ENCODE measurements at places on chromosomes 7 and 10.
A peak's percentile ranks its signal among the peaks of the same experiment; 100 is the strongest.

GRCh38 chr7:153522261-153522660 is 529.9 kb upstream of the DPP6 start:
- peak; percentile 25 for DNase-seq

DNA sequence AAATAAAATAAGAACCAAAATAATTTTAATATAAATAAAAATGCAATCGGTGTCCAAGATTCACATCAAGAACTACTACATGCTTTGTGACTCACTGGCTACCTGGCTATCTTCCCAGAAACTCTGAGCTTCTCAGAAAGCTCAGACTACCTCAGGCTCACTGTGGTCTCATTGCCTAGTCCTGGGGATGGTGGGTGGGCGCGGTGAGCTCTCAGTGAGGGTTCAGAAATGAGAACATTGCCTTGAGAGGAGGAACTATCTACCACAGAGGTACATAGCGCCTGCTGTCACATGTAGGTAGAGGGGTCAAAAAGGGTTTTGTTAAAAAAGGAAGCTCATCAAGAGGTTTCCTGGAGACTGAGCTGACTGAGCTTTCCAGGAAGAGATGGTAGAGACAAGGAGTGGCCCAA is 108.0 kb downstream of the WDFY4 start:
- no peak for DNase-seq

DNA sequence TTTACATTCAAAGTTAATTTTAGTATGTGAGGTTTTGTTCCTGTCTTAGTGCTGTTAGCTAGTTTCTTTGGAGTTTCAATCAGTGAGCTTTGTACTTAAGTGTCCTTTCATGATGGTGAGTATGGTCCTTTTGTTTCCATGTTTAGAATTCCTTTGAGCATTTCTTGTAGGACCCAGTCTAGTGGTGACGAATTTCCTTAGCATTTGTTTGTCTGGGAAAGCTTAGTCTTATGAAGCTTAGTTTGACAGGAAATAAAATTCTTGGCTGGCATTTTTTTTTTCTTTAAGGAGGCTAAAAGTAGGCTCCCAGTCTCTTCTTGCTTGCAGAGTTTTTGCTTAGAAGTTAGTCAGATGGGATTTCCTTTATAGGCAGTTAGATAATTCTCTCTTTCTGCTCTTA is 209.2 kb upstream of the SEMA3C start:
- no peak for DNase-seq

DNA sequence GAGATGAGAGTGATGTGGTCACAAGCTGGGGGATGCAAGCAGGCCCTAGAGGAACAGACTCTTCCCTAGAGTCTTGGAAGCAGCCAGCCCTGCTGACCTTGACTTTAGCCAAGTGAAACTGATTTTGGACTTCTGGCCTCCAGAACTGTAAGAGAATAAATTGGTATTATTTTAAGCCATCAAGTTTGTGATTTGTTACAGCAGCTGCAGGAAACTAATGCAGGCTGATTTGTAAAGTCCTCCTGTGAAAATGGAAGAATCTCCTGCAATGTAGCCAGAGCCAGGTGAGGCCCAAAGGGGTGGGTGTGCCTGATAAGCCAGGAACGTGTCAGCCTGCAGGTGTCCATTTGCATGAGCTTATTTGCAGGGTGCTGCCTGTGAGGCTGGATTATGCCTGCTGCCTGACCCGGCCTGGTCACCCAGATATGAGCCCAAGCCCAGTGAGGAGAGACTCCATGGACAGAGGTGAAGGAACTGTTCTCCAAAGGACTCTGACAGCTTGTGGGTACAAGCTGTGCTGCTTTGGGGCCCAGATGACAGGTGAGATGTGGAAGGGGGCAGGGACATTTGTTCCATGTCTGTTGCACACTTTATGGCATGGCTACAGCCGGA is 24.6 kb upstream of the PLEKHA1 start:
- DNase-seq = no peak

- DNase-seq = peak; percentile 42
These were observed 25.7 kb upstream of the SEC61A2 start for GRCh38 chr10:12103802-12104201.

GRCh38 chr7:156618780-156619367 is 21.7 kb upstream of the RNF32 start:
- no peak for DNase-seq

GRCh38 chr10:50216418-50216817 is 34.9 kb downstream of the ASAH2 start:
- DNase-seq = no peak

DNA sequence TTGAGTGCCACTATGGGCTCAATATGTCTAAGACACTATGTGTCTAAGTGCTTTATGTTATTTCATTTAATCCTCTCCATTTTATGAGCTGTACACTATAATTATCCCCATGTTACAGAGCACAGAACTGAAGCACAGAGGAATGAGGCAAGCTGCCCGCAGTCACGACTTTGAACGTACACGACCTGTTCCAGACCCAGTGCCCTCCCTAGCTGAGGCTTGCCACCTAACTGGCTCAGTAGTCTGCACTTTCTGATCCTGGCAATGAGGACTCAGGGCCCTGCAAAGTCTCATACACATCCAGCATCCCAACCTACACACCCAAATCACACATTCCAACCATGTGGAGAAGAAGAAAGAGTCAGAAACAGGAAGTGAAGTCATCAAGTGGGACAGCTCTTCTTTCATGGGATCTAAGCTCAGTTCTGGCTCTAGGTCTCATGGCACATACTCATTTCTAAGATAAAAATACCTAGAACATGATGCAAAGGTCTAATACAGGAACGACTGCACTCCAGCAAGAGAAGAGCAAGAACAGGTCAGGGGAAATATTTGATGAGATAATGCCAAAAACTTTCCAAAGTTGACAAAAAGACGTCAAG is 42.4 kb upstream of the DDC start:
- no peak for DNase-seq

GRCh38 chr7:74587435-74588126 is 69.9 kb upstream of the GTF2I start:
- peak; percentile 67 for DNase-seq

- peak; percentile 80 for DNase-seq
These were observed 70.4 kb upstream of the ITPRID1 start for GRCh38 chr7:31443457-31443856.

- no peak for DNase-seq
These were observed 46.4 kb downstream of the PDGFA start for GRCh38 chr7:473211-473734.

- no peak for DNase-seq
These were observed 604.5 kb downstream of the INHBA start for GRCh38 chr7:41098402-41098801.

DNA sequence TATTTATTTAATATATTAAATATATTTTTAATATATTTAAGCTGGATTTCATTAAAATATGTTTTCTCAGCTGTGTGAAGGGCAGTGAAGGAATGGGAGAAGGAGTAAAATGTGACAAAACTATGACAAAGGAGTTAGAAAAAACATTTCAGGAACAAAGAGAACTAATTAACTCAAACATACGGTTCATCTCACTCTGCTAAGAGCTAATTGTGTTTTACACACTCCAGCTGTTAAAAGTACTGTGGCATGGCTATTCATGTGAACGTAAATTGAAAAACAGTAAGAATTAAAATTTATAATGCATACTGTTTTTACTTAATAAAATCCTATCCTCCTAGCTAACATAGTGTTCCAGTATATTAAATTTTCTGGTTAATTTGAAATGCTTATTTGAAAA is 262.5 kb upstream of the GNAI1 start:
- DNase-seq = no peak

GRCh38 chr10:7302392-7302906 is 108.4 kb downstream of the SFMBT2 start:
- DNase-seq = no peak

DNA sequence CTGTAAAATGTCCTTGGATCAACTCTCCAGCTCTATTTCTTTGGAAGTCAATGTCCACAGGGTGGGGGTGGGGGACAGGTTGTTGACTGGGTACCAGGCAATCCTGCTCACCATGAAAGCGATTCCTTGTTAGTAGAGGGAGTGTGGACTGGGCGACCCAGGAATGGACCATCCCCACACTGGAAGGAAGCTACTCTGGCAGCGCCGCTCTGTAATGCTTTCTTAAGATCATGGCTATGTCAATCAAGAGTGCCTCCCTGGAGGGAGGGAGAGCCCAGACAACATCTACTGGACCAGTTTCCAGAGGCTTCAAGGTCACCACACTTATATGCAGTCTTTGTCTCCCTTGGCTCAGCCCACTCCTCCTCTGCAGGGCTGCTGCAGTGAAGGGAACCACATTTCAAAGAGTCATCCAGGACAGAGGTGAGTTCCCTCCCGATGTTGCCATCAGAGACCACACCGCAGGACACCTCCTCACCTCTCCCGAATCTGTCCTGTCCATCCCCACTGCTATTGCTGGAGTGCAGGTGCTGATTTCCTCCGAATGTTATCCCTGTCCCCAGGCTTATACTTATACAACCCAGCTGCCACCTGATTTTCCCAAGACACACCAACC is 6.9 kb downstream of the GIMAP5 start:
- no peak for DNase-seq

GRCh38 chr10:127797339-127797738 is 60.4 kb downstream of the FOXI2 start:
- DNase-seq = no peak

DNA sequence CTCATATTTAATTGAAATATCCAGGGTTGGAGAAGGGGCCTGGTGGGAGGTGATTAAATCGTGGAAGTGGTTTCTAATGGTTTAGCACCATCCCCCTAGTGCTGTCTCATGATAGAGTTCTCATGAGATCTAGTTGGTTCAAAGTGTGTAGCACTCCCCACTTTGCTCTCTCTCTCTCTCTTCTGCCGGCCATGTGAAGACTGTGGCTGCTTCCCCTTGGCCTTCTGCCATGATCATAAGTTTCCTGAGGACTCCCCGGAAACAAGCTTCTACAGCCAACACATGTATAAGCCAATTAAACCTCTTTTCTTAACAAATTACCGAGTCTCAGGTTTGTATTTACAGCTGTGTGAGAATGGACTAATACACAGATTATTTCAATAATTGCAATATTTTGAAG is 305.8 kb upstream of the KCND2 start:
- DNase-seq = no peak

GRCh38 chr10:25522946-25523608 is 348.3 kb downstream of the GPR158 start:
- peak; percentile 31 for DNase-seq

GRCh38 chr7:73585196-73585595 is 6.8 kb upstream of the TBL2 start:
- no peak for DNase-seq

DNA sequence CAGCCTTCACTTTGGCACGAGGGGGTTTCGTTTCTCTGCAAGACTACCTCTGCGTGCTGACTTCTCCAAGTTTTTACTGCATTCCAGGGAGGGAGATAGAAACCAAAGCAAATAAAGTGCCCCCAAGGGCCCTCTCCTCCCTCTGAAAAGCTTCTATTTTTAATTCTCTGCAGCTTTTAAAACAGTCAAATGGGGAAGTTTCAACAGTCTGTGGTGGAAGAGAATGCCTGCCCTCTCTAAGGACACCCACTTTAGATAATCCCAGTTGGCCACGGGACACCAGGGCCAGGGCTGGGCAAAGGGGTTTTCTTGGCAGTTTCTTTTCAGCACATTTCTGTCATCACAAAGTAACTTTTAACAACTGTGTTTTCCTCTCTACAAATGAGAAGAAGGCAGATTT is 386.7 kb upstream of the NPVF start:
- DNase-seq = peak; percentile 55

DNA sequence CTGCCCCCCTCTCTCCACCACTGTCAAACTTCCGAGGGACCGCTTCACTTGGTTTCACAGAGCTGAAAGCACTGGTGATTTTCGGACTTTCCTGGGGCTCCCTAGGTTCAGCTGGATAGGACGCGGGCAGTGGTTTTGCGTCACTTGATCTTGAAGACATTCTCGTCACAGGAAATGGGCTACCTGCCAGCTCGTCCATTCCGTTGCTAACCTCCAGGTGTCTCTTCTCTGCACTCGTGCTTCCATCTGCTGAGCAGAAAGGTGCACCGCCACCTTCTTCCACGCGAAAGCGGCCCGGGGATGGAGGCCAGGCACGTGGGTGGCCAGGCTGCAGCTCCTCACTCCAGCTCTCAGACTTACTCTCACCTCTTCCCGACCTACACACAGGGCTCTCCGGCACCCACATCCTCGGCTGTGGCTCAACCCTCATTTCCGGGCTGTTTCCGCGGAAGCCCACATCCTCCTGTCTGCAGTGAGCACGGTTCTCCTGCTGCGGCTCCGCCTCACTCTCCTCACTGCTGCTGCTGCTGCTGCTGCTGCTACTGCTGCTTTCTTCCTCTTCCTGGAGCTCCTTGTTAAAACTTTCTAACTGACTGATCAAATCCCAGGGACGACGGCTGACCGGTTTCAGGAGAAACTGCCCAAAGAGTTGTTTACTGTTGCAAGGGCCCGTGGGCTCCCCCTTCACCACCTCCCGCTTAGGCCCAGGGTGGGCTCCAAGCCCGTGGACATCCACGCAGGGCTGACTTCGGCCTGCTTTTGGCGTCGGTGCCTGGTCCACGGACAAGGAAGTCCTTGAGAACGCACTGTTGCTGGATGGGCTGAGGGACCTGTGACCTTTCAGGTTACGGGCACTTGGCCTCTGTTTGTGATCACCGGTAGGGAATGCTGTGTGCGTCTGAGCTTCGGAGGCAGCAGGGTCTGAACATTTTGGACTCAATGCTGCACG is 32.1 kb downstream of the JCAD start:
- DNase-seq = no peak

GRCh38 chr7:40072268-40072667 is 62.2 kb downstream of the MPLKIP start:
- DNase-seq = no peak

DNA sequence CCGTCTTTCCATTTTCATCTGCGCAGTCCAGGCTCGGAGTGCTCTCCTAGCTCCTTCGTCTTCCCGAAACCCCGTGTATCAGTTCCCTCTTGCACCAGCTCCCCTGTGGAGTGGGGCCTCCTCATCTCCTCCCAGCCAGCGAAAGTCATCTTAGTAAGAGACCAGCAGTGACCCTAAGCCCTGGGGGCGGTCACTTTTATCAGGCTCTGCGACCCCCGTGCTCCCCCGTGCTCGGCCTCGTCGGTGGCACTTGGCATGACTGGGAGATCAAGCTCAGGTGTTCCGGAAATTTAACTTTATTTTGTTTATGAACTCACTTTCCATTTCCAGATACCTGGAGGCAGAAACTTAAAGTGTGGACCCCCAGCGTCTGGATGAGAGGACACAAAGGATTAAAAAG is 574 bp upstream of the ECHDC3 start:
- no peak for DNase-seq

- no peak for DNase-seq
These were observed 342.1 kb downstream of the PHF14 start for GRCh38 chr7:11315666-11316258.

- peak; percentile 82 for DNase-seq
These were observed 2.9 kb upstream of the HMX3 start for GRCh38 chr10:123132576-123133477.
